Fibroblast of skin of abdomen (primary cell): ENCODE measurements at places on chromosomes 4 and X.
A peak's percentile ranks its signal among the peaks of the same experiment; 100 is the strongest.

GRCh38 chr4:15945516-15945915, 7.0 kb upstream of the FGFBP1 start:
- DNase-seq = no peak

DNA sequence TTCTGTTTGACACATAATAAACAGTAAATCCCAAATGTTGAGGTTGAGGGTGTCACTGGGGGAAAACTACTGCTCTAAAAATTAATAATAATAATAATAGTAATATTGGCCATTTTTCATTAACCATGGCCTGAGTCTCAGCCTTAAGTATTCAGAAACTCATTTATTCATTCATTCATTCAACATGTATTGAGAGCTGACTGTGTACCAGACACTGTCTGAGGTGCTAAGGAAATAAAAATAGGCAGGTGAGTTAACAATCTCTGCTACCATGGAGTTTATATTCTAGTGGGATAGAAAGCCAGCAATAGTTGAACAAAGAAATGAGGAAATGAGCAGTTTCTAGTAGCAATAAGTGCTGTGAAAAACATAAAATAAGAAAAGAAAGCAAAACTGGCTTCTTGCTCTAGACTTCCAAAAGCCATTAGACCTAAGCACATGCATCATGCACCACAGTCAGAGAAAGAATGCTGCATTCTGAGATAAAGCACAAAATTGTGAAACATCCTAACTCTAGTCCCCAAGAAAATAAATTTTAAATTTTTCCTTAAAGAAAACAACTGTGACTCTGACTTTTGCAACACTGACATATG, 278.7 kb downstream of the RCHY1 start:
- DNase-seq = no peak

GRCh38 chr4:80112236-80112635, 39.2 kb upstream of the ANTXR2 start:
- DNase-seq = peak; percentile 48

DNA sequence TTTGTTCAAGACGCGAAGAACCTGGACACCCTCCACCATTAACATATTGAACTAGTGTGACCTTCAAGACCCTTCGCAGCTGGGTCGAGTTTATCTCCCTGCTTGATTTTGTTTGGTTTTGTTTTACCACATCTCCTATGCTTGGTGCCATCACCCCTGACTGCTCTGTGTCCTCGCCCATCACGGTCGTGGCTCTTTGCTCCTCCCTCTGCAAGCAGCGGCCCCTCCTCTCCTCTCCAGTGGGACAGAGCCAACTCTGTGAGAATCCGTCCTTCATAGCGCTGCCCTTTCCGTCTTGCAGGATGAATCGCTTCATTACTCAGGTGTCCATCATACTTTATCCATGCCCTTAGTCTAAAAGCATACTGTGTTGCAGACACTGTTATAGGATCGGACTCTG, 9.1 kb upstream of the FAM149A start:
- no peak for DNase-seq

- no peak for DNase-seq
Observed at GRCh38 chr4:139869810-139870209, 204.2 kb downstream of the MGST2 start.

- no peak for DNase-seq
Observed at GRCh38 chrX:34218063-34218462, 85.9 kb upstream of the FAM47A start.

- no peak for DNase-seq
Observed at GRCh38 chrX:15617111-15617510, 16.4 kb upstream of the ACE2 start.

DNA sequence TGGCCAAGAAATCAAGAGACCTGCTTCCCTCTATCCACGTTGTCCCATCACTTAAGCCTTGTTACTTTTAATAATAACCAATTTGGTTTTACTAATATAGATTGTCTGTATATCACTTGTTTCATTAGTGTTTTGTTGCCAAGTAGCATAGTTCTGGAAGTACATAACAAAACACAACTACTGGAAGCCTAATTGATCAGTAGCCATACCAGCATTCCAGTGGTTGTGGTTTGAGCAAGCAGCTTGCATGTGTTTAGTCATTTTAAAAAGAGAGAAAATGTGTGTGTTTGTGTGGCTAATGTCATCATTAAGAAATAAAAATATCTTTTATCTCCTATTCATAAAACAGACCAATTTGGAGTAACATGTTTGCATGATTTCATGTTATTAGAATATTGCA, 70.8 kb downstream of the PTPN13 start:
- DNase-seq = peak; percentile 87

DNA sequence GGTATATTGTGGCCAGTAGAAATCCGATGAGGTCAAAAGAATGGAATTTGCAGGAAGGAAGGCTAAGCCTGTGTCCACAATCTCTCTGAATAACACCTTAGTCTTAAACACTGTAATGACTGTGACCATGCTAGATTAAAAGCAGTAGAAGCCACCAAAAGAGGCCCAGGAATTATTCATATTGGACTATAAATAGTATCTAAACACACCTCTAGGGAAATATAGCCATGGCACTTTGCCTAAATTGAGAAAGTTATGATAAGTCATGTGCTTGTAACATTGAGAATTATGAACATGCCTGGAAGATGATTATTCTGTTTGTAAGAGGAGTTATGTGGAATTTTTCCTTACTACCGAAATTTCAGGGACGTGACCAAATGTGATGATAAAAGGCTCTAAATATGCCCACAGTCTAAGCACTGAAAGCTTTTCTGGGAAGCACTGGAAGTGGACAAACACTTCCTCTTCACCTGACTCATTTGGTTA, 298.5 kb downstream of the KCTD8 start:
- DNase-seq = peak; percentile 40

DNA sequence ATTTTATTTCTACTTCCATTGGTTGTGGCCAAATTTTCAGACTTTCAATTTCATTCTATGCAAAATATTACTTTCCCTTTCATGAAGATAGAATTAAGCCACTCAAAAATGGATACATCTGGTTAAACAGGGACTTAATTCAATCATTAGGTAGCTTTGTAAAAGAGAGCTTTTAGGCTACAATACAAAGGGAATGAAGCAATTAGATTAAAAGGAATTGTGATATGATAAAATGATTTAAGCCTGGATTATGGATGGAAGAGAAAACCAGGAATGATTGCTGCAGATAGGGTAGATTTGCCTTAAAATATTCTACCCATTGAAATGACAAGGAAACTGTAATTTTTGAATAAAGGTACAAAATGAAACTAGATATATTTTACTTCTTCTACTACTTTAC, 134.6 kb upstream of the PDHA2 start:
- DNase-seq = no peak

DNA sequence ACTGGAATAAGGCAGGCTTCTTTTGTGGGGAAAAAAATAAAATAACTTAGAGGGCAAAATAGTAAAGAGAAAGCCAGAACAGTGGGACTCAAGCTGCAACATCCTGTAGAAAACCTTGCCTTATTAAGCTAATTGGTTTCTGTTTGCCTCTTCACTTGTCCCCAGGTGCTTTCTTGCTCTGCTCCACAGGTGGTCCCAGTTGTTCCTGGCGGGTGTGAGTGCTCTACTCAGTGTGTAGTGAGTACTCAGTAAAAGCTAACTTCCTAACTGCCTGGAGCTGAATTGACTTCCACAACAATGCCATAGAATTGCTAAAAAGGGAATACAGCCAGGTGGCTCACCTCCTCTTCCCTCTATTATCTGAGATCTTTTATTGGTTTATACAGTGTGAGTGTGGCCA, 930.2 kb downstream of the C4orf33 start:
- DNase-seq = no peak

DNA sequence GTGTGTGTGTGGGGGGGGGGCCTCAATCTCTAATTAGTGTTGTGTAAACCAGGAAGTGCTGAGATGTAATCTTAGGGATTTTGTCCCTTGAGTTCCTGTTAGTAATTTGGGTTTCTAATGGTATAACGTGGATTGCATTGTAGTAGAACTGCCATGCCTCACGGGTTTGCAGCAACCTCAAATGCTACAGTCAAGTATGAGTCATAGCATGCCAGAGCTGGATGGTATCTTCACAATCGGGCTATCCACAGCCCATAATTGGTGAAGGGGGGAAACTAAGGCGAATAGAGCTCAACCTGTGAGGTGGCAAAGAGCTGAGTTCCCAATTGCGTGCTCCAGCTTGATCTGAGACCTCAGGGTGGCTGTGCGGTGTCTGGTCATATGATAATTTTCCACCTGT, 2.2 kb upstream of the FMR1NB start:
- DNase-seq = no peak

DNA sequence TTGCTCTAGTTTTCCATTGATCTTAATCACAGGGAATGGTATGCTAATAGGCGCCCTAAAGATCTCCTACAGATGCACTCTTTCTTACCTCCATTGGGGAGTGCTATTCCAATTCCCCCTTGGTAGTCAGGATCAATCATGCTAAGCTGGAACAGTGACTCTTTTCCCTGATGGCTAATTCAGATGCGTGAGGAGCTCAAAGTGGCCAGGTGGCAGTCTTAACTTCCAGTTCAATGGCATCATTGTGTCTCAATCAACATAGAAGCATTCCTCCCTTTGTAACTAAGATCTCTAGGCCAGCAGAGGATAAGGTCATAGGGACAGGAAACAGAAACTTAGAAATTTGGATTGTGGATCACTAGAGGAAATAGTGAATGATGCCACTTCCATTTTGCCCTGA, 216.8 kb downstream of the GRID2 start:
- DNase-seq = no peak

- DNase-seq = no peak
Observed at GRCh38 chrX:87583679-87584078, 66.1 kb downstream of the KLHL4 start.

DNA sequence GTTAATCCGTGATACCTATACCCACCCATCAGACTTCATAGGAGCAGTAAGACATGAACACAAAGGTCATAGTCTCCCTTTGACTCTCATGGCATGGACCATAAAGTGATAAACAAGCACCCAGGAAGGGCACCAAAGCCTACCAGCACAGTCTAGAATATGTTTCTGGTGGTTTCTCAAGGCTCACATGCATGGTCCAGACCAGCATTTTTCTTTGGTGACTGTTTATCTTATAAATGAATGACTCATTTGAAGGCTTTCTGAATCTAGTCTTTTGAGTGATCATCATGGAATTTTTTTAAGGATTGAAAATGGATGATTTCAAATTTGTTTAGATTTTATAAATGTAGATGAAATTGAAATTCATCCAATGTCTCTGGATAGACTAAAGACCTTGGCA, 32.0 kb upstream of the AMELX start:
- DNase-seq = peak; percentile 69

DNA sequence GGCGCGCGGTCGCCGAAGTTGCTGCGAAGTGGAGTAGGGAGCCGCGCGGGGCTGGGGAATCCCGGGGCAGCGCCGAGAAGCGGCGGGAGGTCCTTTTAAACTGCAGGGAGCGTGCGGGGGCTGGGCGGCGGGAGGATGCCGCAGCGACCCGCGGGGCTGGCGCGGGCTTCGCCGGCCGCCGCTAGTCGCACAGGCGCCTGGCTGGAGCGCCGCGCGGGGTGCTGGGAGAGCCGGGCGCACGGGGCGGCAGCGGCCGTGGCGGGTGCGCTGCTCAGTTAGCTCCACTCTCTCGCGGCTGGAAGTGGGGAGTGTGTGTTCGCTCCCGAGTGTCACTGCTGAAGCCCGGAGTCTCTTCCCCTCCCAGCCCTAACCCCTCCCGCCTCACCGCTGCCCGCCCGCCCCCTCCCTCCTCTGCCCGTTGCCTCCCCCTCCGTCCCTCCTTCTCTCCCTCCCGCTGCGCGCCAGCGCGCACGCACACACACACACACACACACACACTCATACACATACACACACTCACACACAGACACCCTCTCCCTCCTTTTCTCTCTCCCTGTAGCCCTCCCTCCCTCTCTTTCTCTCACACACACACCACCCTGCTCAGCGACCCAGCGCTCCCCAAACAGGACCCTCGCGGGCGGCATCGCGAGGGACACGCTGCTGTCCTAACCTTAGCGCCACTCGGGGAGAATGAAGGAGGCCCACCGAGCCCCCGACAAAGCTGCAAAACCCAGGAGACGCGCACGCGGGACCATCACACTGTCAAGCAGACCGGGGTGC, at the start of gene NDNF:
Gene NDNF (minus strand): TSS at position 312 of the 780 bp plus-strand sequence. CDS start 26,698 bp downstream, outside the sequence.
- DNase-seq = peak; percentile 74

GRCh38 chr4:189974056-189974455, 33.4 kb downstream of the FRG1 start:
- no peak for DNase-seq

- no peak for DNase-seq
Observed at GRCh38 chr4:72376901-72377300, 192.1 kb downstream of the ADAMTS3 start.

DNA sequence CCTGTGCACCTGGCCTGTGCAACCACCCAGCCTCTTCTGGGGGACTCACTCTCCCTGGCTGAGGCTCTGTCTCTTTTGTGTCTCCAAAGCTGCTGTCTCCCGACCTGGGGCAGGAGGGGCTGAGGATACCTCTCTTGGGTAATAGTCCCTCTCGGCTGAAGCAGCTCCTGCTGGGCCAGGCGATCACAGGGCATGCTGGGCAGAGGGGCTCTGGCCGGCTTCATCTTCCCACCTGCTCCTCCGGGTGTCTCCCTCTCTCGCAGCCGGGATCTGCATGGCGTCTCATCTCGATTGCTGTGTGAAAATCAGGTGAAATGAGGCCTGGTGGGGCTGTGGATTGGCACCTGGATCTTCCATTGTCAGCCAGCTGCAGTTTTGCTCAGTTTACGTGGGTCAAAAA, 53.2 kb downstream of the MGST2 start:
- no peak for DNase-seq

- DNase-seq = peak; percentile 70
Observed at GRCh38 chr4:169338241-169338640, 67.5 kb upstream of the SH3RF1 start.

DNA sequence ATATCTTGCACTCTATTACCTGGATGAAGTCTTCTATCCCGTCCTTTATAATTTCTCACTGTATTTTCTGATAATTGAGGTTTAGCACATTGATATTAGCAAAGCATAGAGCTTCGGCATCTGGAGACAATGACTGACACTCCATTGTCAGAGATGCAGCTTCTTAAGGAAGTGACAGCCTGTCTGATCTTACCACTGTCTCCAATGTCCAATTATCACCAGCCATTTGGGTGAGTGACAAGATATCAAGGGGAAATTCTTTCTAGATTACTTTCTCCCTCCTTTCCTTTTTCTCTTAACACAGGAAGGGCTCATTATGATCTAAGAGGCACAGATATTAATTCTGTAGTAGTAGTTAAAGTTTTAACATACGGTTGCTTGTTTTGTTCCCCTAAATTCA, 86.4 kb downstream of the LDB2 start:
- no peak for DNase-seq

GRCh38 chrX:28649541-28649940, 62.3 kb downstream of the IL1RAPL1 start:
- no peak for DNase-seq
